ENCODE measurements at places on chromosomes 12 and 14.

DNA sequence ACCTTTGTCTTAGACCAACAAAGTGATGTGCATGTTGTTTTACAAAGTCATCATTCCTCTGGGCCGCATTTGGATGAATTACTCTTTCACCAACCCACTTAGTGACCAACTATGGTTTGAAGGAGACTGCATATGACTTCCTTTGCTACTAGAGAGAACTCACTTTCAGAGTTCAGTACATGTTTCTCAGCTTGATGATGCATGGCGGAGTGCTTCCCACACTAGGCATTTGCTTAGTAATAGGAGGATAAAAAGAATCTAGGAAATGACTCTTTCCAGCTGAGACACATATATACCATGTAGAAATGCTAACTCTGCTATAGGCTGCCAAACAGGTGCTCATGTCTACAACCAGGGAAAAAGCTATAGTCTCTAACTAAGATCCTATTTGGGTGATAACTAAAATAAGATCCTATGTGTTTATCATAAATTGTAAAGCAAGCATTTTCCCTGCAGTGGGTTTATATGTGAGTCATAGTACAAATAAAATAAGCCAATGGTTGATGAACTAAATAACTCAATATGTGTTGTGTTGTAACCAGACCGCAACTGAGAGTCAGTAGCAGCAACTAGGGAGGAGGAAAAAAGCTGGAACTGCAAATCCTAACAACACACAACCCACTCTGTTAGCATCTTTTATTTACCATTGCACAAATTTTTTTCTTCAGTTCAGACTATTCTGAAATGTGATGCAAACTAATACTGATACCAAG is 87.2 kb downstream of the TSPAN8 start:
- DNase-seq, result no peak

DNA sequence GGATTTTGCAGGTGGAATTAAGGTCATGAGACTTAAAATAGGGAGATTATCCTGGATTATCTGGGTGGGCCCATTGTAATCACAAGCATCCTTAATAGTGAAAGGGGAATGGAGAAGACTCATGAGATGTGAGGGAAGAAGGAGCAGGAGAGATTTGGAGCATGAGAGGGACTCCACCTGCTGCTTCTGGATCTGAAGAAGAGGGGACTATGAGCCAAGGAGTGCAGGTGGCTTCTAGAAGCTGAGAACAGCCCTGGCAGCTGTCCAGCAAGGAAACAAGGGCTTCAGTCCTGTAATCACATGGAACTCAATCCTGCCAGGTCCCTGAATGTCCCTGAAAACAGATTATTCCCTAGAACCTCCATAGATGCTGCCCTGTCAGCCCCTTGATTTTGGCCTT is 67.8 kb downstream of the PELI2 start:
- DNase-seq, result no peak

DNA sequence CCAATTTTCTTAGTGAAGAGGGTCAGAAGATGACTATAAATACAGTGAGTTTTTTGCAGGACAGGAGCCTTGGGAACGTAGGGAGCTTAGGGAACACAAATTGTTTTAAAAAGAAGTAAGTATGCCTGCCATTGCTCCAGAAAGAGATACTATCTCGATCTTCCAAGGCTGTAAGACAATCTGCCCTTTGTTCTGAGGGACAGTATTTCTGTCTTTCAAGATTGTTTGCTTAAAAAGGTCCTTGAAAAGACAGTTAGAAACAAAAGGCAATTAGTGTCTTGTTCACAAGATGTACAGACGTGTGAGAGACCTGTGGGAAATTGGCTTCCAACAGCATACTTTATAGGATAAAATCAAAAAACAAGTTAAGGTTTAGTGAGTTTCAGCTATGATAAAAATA is 321.2 kb upstream of the FAR2 start:
- no peak for DNase-seq

DNA sequence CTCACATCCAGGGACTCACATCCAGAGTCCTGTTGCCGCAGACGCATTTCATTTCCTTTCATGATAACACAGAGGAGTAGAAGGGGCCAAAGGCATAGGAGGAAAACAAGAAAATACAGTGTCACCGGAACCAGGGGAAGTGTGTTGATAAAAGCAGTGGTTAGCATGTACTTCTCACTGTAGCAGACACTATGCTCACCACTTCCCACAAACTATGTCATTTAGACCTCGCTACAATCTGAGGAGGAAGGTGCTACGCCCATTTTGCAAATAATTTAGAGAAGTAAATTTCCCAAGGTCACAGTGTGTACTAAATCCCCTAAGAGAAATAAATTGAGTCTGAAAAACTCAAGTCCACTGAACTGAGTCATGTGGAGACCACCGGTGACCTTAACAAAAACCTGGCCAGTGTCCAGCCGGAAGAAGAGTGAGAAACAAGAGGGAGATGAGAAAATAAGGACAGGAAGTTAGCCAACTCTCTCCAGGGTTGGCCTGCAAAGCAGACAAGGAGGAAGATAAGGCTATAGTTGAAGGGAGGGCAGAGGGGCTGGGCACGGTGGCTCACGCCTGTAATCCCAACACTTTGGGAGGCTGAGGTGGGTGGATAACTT is 25.8 kb upstream of the TMCC3 start:
- DNase-seq, result peak; percentile 5

GRCh38 chr12:118292836-118293235 is 79.9 kb downstream of the TAOK3 start:
- DNase-seq, result no peak

DNA sequence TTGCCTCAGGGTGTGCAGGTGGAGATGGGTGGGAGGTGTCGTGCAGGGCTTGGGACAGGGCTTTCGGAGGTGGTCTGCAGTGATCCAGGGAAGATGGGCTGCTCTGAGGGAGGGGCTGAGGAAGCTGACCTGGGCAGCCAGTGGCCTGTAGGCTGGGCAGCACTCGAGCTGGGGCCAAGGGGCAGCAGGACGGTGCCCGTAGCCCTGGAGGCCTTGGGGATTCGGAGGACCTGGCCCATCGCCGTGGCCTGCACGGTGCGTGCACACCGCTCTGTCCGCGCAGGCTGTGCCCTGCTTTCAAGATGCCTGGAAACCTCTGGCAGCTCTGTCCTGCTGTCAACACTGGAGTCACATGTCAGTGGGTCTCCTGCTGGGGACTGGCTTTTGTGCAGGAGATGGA is 9.1 kb downstream of the PACS2 start:
- no peak for DNase-seq

GRCh38 chr12:123032736-123033391 is 52.4 kb downstream of the ARL6IP4 start:
- DNase-seq, result no peak

DNA sequence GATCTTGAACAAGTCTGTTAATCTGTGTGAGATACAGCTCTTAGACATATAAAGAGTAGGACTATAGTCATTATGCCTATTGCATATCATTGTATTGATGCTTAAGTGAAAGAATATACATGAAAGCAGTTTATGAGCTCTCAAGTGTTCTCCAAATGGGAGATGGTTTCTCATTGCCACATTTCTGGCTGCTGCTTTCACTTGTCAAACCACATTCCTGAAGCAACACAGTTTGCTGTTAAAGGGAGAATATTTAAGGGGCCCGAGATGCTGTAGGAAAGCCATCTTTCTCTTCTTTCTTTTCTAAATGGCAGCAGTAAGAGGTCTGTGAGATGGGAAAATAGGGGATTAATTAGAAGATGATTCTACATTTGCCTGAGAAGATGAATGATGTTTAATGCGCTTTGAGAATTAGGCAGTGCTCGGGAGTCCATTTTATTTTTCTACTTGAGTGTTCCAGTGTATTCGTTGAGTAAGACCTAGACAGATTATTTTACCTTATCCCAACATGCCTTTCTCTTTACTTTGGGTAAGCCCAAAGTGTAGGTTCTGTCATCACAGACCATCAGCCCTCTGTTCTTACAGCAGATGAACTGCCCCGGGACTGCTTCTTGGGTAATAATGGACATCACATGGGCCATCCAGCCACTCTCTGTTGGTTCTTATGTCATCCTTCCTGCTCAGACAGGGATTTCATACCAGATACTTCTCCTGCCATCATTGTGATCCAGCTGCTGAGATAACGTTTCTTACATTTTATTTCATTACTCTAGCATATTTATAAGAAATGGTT is 35.6 kb downstream of the ANO4 start:
- no peak for DNase-seq

GRCh38 chr12:26021534-26021933 is 63.1 kb downstream of the RASSF8 start:
- DNase-seq, result no peak

DNA sequence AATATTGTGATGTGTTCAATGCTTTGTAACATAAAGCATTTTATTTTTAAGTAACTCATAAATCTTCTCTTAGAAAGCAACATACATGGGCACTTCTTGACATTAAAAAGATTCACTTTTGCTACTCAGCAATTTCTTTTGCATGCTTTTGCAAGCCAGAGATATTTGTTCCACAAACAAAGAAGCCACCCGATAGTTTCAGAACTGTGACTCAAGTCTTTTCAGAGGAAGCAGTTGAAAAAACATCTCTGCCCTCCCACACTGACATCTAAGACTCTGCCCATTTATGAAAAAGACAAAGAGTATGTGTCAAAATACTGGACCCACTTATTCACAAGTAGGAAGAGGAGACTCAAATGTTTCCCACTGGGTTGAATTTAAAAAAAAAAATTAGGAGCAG is 7.5 kb downstream of the APPL2 start:
- DNase-seq, result peak; percentile 23

DNA sequence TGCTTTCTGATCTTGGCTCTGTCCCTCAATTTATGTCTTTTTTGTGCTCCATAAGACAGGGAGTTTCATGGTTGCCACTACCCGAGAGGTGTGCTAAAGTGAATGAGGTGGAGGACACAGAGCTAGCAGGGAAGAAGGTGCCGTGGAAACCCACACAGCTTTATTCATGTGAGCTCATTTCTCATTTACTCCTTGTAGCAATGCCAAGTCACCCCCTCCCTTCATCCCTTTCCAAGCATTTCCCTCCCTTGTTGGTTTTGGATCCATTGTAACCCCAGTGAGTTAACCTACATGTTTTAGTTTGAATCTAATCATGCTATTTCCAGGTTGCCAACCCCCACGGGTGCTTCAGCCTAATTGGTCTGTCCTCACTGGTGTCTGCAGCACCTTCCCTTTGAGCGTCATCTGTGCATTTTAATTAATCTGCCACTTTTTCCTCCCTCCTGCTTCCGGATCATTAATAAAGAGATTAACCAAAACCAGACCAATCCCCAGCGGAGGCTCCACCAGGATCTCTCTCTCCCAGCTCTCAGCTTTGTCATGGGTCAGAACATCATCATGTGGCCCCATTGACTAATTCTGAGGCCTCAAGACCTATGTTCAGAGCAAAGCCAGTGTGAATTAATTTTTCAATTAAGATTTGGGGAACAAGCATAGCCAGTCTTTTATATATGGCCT is 56.2 kb downstream of the NTF3 start:
- no peak for DNase-seq

DNA sequence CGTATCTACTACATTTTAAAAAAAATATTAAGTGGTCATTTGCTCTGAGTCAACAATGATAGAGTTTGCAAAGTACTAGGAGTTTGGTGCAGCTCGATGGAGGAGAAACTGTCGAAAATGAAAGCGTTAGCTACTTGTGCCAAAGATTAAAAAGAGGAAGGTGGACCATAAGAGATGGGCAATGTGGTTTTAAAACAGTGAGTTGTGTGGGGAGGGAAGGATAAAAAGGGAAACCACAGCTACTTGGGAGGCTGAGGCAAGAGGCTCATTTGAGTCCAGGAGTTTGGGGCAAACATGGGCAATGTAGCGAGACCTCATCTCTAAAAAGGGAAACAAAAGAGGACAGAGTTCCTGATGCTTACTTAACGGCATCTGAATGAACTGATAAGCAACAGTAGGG is 18.2 kb upstream of the STRAP start:
- no peak for DNase-seq

GRCh38 chr12:49961993-49962764 is 507 bp downstream of the AQP5 start:
- no peak for DNase-seq

DNA sequence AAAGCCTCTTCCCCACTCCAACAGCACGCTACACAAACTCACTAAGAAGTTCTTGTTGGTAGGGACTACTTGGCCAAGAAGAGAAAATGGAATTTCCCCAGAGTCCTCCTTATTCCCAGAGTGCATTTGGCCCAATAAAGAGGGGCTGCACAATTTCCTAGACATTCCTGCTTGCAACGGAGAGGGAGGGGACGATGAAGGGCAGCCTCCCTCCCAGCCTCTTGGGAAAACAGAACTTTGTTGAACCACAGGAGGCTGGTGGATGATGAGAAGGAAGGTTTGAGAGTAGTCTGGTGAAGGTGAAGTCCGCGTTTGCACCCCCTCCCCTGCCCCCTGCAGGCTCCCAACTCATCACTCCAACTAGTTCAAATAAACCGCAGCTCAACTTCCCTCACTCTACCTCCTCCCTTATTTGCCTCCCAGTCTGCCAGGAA is 19.1 kb upstream of the TBX3 start:
- no peak for DNase-seq

DNA sequence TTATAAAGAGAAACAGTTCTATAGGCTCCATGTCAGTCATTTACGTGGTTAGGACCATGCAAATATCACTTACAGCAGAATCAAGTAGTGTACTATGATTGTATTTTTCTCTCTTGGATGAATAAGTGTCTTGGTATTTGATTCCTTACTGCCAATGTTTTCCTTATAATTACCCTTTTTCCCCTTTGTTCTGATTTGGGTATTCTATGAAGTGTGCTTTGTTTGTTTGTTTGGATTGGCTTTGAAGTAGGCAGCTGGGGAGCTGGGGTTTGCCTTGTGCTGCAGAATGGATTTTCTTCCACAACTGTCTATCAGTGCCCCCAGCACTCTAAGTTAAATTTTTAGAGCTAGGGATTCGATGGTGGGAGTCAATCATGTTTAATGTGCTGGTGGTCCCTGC is 12.4 kb downstream of the TMEM120B start:
- no peak for DNase-seq

GRCh38 chr14:56138928-56139327 is 20.7 kb downstream of the PELI2 start:
- no peak for DNase-seq

GRCh38 chr12:6822426-6823135 is 960 bp downstream of the GPR162 start:
- DNase-seq, result no peak

DNA sequence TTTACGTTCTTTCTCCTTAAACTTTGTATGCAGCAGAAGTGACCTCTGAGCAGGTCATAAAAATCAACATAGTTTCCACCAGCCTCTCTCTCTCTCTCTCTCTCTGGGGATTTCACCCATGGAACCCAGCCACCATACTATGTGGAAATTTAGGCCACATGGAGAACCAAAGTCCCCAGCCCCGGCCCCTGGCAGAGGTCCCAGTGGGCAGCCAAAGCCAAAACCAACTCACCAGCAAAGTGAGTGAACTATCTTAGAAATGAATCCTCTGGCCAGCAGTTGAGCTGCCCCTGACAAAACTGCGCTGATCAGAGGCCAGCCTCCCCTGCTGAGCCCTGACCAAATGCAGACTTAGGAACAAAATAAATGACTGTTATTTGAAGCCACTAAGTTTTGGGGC is 9.2 kb downstream of the DUSP6 start:
- DNase-seq, result no peak

Measured in activated T-cell treated with anti-CD3 and anti-CD28 coated beads, Interleukin-2, amount 50 U/mL, for 72 hours (primary cell).